DMS79 treated with DMSO at 0.1 percent for 48 hours (cell line): ENCODE measurements at places on chromosomes 1 and 21.

DNA sequence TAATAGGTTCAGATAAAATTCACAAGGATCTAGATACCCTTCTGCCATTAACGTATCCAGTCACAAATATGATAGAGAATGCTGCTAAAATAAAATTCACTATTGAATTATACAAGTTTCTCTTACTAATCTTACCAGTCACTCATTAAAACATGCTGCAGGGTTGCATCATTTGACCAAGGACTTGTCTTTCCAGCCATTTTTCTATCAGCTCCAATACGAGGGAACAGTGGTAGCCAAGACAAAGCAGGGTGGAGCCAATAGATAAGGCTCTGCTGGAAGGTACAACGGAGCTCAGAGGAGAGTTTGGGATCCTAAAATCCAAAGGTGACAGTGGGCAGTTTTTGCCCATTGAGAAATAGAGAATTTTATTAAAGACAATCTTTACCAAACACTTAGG is 4.0 kb downstream of the DONSON start:
- no peak for DNase-seq

DNA sequence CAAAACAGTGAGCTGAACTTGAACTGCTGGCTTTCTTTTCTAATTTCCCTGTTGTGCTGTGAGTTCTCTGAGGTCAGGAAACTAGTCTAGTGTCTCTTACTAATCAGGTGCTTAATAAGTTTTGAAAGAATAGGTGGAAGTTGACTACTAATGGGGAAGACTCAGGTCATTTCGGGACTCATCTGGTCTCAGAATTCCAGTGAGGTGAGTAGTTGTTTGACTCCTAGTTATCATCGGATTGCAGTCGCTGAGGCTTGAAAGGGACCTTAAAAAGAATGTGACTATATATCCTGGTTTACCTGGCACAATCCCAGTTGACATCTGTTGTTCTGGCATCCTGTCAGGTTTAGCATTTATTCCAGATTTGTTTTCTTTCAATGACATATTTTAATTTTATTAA is 81.4 kb upstream of the SPAG17 start:
- no peak for DNase-seq

DNA sequence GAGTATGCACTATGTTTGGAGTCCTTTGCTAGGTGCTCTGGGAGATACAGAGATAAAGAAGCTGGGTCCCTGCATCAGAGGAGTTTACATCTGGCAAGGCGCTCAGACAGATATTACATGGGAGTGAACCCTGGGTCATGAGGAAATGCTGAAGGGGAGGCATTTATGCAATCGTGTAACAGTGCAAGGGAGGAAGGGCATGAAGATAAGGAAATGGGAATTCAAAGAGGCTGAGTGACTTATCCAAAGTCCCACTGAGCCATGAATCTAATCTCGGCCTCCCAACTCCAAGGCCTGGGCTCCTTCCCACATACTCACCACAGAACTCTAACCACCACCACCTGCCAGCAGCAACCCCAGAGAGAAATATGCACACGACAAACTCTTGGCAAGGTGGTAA is 51.6 kb downstream of the FAM163A start:
- no peak for DNase-seq

DNA sequence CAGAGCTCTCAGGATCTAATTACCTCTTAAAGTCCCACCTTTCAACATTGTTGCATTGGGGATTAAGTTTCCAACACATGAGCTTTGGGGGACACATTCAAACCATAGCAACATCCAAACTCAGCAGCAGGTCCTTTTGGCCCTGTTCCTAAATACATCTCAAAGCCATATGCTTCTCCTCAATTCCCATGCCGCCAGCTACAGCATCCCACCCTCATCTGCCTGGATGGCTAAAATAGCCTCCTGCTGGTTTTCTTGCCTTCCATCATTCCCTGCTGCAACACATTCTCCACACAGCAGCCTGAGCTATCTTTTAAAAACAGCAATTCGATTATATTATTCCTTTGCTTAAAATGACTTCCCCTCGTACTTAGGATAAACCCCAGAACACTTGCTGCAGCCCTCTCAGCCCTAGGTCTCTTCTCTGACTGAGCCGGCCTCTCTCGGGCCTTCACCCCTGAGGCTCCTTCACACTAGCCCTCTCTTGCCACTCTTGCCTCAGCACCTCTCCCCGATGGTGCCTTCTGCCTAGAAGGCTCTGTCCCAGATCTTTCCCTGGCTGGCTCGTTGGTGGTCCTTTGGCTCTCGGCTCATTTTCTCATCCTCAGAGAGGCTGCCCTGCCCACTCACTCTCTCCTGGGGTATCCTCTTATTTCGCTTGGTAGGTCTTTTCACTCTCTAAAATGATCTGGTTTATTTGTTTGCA is 16.5 kb downstream of the MYBPH start:
- DNase-seq: peak; percentile 27

DNA sequence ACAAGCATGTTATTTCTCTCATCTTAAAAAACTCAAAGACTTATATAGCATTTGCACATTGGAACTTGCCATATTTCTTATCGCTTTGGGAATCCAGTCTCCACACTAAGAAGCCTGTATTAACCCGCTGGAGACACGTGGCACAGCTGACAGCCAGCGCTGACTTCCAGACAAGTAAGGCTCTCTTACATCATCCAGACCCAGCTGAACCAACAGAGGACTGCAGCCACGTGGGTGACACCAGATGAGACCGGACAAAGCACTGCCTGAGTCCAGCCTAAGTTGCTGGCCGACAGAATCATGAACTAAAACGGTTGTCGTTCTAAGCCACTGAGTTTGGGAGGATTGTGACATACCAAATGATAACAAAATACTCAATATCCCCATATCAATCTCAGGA is 6.3 kb upstream of the CD247 start:
- DNase-seq: no peak

- no peak for DNase-seq
Observed at GRCh38 chr1:38370716-38371504, 324.3 kb upstream of the POU3F1 start.

DNA sequence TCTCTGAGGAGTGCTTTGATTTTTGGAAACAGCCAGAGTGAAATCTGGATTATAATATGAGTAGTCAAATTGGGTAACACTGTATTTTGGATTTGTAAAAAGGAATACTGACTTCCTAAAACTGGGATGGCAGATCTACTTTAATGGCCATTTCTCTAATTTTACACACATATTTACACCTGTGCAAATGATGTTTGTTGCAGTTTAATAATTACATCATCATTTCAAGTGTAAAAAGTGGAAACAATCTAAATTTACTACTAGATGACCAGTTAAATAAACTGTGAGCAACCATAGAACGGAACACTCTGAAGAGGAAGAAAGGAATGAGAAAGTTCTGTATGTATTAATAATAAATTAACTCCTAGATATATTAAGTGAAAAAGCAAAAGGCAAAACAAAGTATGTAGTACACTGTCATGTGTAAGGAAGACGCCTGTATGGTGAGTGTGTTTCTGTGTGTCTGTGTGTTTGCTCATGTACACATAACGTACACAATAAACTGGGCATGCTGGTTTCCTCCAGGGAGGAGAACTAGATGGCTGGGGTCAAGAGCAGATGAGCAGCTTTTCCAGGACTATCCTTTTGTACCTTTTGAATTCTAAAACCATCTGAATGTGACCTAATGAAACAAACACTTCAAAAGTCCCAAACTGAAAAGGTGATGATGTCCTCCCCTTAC is 2.9 kb upstream of the RHEX start:
- no peak for DNase-seq

- DNase-seq: no peak
Observed at GRCh38 chr1:157042846-157043245, 2.7 kb downstream of the ARHGEF11 start.

DNA sequence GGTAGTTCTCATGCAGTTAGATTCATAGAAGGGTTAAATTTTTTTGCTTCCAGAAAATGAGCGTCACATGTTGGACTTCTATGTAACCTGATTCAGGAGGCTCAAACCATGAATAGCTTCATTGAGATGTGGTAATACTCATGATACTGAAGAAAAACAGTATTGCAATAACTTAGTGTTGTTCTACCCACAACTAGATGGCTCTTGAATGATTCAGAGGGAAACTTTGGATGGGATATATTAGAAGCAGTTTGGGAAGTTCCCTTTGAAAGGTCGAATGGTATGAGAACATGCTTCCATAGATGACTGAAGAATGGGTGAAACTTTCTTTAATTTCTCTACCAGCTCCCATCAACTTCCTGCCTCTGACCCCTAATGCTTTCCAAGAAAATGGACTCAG is 211.7 kb upstream of the PTGFR start:
- DNase-seq: no peak

DNA sequence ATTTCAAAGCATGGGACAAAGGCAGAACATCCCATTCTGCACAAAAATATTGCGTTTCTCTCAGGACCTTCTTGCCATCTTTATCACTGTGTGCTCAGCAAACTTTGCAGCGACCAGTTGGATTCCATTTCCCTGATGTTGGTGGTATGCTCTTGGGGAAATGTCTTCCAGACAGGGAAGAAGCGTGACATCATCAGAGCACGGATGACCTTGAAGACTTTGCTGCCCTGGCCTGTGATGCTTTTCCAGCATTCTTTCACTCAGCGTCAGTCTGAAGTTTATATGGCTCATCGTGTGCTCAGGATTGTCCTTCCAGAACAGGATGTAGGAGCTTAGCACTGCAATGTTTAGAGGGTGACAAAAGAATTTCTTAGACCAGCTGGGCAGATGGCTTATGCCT is 131.4 kb upstream of the F3 start:
- no peak for DNase-seq

DNA sequence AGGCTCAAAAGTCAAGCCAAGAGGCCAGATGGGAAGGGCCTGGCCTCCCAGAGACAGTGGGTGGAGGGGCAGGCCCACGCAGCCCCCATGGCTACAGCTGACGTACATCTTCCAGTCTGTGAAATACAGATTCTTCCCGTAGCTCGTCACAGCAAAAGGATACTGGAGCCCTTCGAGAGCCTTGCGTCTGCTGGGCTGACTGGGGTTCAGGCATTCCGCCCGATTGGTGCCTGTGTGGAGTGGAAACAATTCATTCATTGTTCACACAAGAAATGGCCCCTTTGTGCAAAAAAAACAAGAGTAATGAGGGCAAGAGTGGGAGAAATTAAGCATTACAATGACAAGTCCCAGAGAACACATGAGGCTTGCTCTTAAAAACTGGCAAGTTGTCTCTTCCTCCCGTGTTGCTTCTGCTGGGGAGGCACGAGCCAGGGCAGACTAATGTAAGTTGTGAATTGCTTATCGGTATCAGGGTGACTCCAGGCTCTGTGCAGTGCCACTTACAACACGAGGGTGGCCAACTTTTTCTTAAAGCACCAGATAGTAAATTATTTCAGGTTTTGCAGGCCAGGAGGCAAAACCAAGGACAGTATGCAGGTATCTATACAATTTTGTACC is 85.1 kb downstream of the NID1 start:
- DNase-seq: no peak

- DNase-seq: no peak
Observed at GRCh38 chr1:6547301-6547700, 7.0 kb downstream of the NOL9 start.

DNA sequence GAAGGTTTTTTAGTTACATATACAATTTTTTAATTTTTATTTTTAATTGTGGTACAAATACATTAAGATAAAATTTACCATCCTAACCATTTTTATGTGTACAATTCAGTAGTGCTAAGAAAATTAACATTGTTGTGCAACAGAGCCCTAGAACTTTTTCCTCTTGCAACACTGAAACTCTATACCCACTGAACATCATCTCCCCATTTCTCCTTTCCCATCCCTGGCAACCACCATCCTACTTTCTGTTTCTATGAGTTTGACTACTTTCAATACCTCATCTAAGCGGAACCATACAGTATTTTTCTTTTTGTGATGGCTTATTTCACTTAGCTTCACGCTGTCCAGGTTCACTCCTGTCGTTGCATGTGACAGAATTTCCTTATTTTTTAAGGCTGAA is 54.1 kb downstream of the PALMD start:
- DNase-seq: no peak

- DNase-seq: no peak
Observed at GRCh38 chr1:89725011-89725370, 92.1 kb downstream of the LRRC8C start.

GRCh38 chr1:115379943-115380342 is 41.9 kb upstream of the NGF start:
- no peak for DNase-seq

- DNase-seq: no peak
Observed at GRCh38 chr1:84278905-84279304, 22.6 kb upstream of the SAMD13 start.

- DNase-seq: no peak
Observed at GRCh38 chr1:222522105-222522915, 25.6 kb downstream of the HHIPL2 start.

DNA sequence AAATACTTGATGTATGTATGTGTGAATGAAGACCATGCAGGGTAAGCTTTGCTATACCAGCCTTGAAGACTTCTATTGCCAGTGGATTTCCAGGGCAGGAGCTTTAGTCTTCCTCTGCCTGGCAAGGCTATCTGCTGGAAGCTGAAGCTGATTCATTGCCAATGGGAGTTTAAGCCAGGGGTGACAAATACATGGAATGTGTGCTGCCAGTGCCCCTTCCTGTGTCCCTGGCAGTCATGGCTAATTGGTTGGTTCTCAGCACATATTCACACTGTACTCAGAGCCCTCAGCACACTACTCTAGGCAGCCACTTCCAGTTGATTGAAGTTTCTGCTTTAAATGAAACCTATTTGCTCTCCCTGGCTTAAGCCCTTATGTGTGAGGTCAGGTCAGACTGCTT is 1.5 kb downstream of the ZSCAN20 start:
- DNase-seq: no peak

- DNase-seq: no peak
Observed at GRCh38 chr1:66372522-66373101, 161.3 kb upstream of the SGIP1 start.

- peak; percentile 20 for DNase-seq
Observed at GRCh38 chr1:202113690-202114300, 8.9 kb upstream of the GPR37L1 start.

- DNase-seq: no peak
Observed at GRCh38 chr1:188129856-188130838, 1301.4 kb downstream of the PLA2G4A start.

DNA sequence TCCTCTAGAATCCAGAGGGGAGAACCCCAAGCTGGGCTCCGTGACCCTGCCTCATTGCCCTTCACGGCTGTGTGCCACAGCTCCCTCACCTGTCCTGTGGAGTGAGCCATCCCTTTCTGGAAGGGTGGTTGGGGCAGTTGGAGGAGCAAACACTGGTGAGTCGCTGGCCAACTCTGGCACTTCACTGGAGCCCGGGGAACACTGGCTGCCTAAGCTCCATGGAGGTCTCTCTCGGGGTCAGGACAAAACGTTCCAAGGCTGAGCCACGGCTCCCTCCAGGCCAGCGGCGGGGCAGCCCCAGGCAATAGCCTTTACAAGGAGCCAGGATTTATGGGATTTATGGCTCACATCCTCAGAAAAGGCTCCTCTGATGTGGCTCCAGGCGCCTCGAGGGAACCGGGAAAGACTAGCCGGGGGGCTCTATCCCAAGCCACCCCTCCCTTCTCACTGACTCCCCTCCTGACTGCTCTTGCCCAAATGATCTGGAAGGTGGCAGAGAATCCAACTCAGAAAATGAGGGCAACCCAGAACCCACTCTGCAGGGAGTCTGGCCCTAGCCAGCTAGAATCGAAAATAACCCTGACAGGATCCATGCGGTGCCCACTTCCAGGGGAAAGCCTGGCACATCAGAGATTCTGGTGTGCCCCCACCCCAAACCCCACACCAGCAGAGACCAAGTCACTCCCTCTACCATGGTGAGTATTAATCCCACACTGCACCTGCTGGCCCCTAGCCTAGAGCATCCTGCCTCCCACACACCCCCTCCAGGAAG is 75.2 kb downstream of the GLIS1 start:
- DNase-seq: no peak

- no peak for DNase-seq
Observed at GRCh38 chr1:9253453-9254105, 19.0 kb downstream of the H6PD start.

GRCh38 chr1:181033128-181033798 is 520 bp upstream of the MR1 start:
- no peak for DNase-seq
